Thoracic aorta endothelial cell (primary cell): ENCODE measurements at places on chromosomes 2 and 18. TPM values are rescaled to one million over a fixed set of nuclear protein-coding genes. Genes with fewer than 3 reads are reported as not detected.

The RAB3GAP1 gene
- 77.1 and 79.9 TPM in 2 replicates for total RNA-seq

The SNTG2 gene
- not detected in 2 replicates for total RNA-seq

The MYO3B gene
- under 0.01 TPM in 1 of 2 replicates, not detected in the other for total RNA-seq

The FAM110C gene
- total RNA-seq = not detected in 2 replicates

The C2orf78 gene
- not detected in 2 replicates for total RNA-seq

The POTEI gene
- total RNA-seq = 0.07 and 0.66 TPM in 2 replicates

The ABCG8 gene
- total RNA-seq = not detected in 2 replicates

The RIT2 gene
- not detected in 2 replicates for total RNA-seq

The SRD5A2 gene
- total RNA-seq = under 0.01 TPM in 1 of 2 replicates, not detected in the other

The DSG2 gene
- total RNA-seq = 0.07 TPM in 1 of 2 replicates, not detected in the other

The TUBB8B gene
- not detected in 2 replicates for total RNA-seq

The TUBA3E gene
- total RNA-seq = not detected in 2 replicates

The MC2R gene
- total RNA-seq = not detected in 2 replicates

The GULP1 gene
- total RNA-seq = 27.7 and 32.2 TPM in 2 replicates

The ADD2 gene
- total RNA-seq = 7.3 and 8.4 TPM in 2 replicates

The EFR3B gene
- 0.13 and 0.22 TPM in 2 replicates for total RNA-seq

The ZNF521 gene
- 181 and 194 TPM in 2 replicates for total RNA-seq

The COL4A4 gene
- total RNA-seq = 0.29 and 0.93 TPM in 2 replicates

The GLB1L gene
- total RNA-seq = 5.0 and 5.1 TPM in 2 replicates

The PARD6G gene
- 1.3 and 1.6 TPM in 2 replicates for total RNA-seq

The CRYGD gene
- not detected in 2 replicates for total RNA-seq

The EPB41L3 gene
- 129 and 167 TPM in 2 replicates for total RNA-seq

The BOLL gene
- total RNA-seq = not detected in 2 replicates

The TEX44 gene
- total RNA-seq = not detected in 2 replicates

The KCNE4 gene
- under 0.01 TPM in 2 replicates for total RNA-seq

The L3MBTL4 gene
- total RNA-seq = under 0.01 and 0.57 TPM in 2 replicates

The ANKRD30BL gene
- not detected in 2 replicates for total RNA-seq

The CDH7 gene
- not detected in 2 replicates for total RNA-seq

The PRKAG3 gene
- total RNA-seq = not detected in 2 replicates

The MORN2 gene
- total RNA-seq = 15.9 and 22.2 TPM in 2 replicates

The MYOM1 gene
- total RNA-seq = under 0.01 and 0.22 TPM in 2 replicates

The PLGLB1 gene
- total RNA-seq = 1.7 TPM in 1 of 2 replicates, not detected in the other

The MGAT4A gene
- total RNA-seq = 83.0 and 136 TPM in 2 replicates

The RRM2 gene
- total RNA-seq = 123 and 164 TPM in 2 replicates

The COLEC11 gene
- total RNA-seq = not detected in 2 replicates

The RTKN gene
- 5.9 and 9.3 TPM in 2 replicates for total RNA-seq

The CHRNA1 gene
- total RNA-seq = 0.07 and 1.2 TPM in 2 replicates

The SMYD1 gene
- total RNA-seq = not detected in 2 replicates

The ZAP70 gene
- total RNA-seq = under 0.01 TPM in 1 of 2 replicates, not detected in the other

The SPC25 gene
- 16.4 and 21.7 TPM in 2 replicates for total RNA-seq

The HOXD1 gene
- total RNA-seq = 15.3 TPM in 1 of 2 replicates, not detected in the other

The POTEJ gene
- total RNA-seq = not detected in 2 replicates

The UGT1A10 gene
- not detected in 2 replicates for total RNA-seq

The PROKR1 gene
- under 0.01 TPM in 1 of 2 replicates, not detected in the other for total RNA-seq

The UGT1A4 gene
- total RNA-seq = not detected in 2 replicates

The GREB1L gene
- 1.1 and 1.7 TPM in 2 replicates for total RNA-seq

The C2orf92 gene
- 3.5 and 4.9 TPM in 2 replicates for total RNA-seq

The VIT gene
- 1.7 and 2.2 TPM in 2 replicates for total RNA-seq

The CNDP1 gene
- total RNA-seq = not detected in 2 replicates

The PDE11A gene
- 0.14 and 0.27 TPM in 2 replicates for total RNA-seq

The CROCC2 gene
- total RNA-seq = not detected in 2 replicates

The AMER3 gene
- total RNA-seq = not detected in 2 replicates

The AQP4 gene
- total RNA-seq = not detected in 2 replicates

The MARCHF4 gene
- 9.6 and 10.9 TPM in 2 replicates for total RNA-seq

The RAB27B gene
- total RNA-seq = 0.27 and 0.36 TPM in 2 replicates
